ENCODE measurements at places on chromosomes 11 and 22.
A peak's percentile ranks its signal among the peaks of the same experiment; 100 is the strongest.

- peak; percentile 17 for DNase-seq
Observed at GRCh38 chr11:108647701-108648527, 17.0 kb upstream of the DDX10 start.

GRCh38 chr11:101436511-101437142, 147.2 kb downstream of the TRPC6 start:
- DNase-seq, result no peak

GRCh38 chr11:78262238-78262637, 73.5 kb downstream of the USP35 start:
- DNase-seq, result no peak

GRCh38 chr11:11980841-11981308, 27.6 kb downstream of the DKK3 start:
- DNase-seq, result no peak

DNA sequence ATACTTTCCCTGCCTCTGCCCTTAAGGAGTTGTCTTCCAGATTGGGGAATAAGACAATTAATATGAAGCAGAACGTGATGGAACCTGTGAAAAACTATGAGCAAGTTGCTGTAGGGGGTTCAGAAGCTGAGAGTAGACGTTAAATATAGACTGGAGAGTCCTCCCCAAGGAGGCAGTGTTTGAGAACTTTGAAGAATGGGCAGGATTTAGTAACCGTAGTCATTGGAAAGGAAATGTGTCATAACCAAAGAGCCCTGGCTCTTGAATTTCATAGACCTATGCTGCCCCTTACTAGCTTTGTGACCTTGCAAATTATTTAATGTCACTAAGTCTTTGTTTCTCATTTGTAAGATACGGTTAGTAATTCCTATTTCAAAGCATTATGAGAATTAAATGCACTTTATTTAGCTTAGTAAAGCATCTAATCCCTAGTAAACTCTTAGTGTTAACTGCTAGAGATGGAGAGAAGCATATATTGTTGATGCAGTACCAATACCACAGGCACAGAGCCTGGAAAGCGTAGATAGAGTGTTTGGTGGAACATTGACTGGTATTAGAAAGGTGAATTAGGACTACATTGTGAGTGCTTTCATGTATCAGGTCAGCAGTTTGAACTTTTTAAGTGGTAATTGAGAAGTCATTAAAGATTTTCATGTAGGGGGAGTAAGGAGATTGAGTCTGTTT, 54.1 kb downstream of the MCAM start:
- DNase-seq, result no peak

GRCh38 chr11:57818812-57819211, 57.2 kb downstream of the CTNND1 start:
- no peak for DNase-seq

- DNase-seq, result no peak
Observed at GRCh38 chr11:16299884-16300782, 56.2 kb downstream of the SOX6 start.

- no peak for DNase-seq
Observed at GRCh38 chr11:73271936-73272679, at the start of gene P2RY6. Gene P2RY6, plus strand, starts transcription at chr11:73272338. Its CDS starts 24,181 bp downstream, at chr11:73296519.

- no peak for DNase-seq
Observed at GRCh38 chr22:30867746-30868662, 100.6 kb downstream of the MORC2 start.
